SK-N-MC (cell line): ENCODE measurements at places on chromosomes 2 and 18.

DNA sequence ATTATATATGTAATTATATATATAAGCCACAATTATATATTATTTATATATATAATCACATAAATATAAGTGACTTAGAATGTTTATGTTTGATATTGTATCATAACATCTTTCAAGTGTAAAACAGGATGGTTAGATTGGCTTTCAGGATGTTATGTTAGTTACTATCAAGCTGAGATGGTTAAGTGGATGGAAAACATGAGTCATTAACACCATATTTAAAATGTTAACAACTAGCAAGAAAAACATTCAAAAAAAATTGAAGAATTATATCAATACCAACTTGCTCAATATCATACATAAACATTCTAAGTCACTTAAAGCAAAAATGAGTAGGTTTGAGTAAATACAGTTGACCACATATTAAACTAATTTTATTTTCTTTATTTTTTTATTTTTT, 21.8 kb upstream of the RAB27B start:
- DNase-seq, result no peak

DNA sequence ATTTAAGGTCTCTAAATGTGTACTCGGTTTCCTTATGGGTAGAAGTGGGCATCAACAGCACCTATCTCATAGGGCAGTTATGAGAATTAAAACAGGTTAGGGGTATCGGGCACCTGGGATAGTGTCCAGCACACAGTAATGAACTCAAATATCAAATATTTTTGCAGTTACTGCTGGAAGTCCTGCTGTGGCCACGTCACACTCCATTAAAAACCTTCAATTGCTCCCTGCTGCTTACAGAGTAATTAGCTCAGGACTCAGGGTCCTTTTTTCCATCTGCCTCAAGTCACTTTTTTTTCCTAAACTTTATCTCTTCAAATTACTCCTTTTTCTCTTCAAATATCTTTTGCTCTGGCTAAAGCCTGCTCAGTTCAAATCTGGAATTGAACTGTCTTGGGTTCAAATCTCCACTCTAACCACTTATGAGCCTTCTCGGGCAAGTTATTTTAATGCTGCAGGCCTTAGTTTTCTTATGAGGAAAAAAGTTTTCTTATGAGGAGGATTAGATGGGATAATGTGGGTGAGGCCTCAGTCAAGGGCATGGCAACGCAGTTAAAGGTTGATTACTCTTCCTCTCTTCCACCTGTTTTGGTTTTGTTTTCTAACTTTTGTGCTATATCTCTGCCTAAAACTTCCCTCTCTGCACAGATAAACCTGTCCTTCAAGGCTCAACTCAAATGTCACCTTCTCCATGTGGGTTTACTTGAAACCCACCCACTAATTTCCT, 36.6 kb downstream of the SPRED2 start:
- no peak for DNase-seq

GRCh38 chr18:78782951-78783563, 196.6 kb upstream of the SALL3 start:
- DNase-seq, result no peak

DNA sequence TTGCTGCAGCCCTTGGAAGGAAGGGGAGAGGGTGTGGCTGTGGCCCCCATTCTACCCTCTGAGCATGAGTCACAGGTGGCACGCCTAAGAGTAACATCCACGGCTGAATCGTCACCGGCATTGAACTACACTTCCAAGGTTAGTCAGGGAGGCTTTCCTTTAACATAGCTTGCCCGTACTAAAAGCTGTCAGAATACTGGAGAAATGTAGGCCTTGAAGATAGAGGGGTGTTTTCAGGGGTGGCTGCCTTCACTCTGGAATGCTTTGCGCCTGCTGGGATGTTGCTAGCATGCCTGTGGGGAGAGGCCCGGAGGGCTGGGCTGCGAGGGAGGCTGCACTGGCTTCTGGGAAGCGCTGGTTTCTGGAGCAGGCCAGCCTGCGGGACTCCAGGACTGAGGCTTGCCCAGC, 333.7 kb downstream of the AGAP1 start:
- no peak for DNase-seq

DNA sequence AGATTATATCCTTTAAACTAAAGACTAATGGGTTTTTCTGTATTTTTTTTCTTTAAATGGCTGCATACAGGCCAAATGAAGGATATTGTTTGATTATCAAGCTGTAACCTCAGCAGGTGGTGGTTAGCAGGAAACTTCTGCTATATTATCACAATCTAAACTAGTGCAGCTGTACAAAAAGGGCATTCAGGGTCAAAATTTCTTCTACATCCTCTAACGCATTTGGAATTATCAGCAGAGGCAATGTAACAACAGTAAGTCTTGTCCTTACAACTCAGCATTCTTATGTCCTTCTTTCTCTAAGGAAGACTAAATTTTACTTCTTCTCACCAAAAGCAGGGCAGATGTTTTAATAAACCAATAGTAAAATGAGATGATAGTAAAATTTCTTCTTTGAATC, 135.8 kb upstream of the FN1 start:
- DNase-seq, result no peak

GRCh38 chr18:74271635-74272034, 20.1 kb downstream of the CYB5A start:
- no peak for DNase-seq

DNA sequence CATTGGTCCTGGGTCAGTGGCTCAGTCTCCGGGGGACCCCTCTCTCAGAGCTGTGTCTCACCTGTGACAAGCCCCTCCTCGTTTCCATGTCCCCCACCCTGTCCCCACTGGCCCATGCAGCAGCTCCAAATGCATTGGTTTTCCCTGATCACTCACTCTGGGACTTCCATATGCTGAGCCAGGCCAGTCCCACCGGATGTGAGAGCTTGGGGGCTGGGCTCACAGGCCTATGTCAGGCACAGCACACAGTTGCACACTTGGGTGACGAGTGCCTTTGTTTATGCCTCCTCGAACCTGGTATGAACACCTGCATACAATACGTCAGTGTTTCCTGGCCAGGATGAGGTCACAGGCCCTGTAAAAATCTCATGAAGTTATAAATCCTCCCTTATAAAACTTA, 232.5 kb downstream of the TFCP2L1 start:
- no peak for DNase-seq

- no peak for DNase-seq
Measured at GRCh38 chr2:181165199-181165868, 184.9 kb downstream of the UBE2E3 start.

DNA sequence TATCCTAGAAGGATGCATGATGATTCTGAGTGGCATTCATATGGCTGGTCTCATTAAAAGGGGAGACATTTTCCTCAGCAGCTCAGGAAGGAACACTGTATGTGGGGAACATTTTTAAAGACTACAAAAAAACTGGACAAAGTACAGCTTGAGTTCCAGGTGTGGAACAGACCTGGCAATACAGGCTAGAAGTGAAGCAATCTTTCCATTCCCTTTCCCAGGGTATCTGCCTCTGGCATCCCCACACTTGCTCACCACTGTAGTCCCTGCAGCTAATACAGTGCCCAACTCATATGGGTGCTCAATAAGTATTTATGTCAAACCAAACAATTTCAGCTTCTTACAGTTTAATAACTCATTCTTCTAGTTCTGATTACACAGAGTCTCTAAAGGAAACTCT, 8.1 kb downstream of the RNF103 start:
- no peak for DNase-seq

DNA sequence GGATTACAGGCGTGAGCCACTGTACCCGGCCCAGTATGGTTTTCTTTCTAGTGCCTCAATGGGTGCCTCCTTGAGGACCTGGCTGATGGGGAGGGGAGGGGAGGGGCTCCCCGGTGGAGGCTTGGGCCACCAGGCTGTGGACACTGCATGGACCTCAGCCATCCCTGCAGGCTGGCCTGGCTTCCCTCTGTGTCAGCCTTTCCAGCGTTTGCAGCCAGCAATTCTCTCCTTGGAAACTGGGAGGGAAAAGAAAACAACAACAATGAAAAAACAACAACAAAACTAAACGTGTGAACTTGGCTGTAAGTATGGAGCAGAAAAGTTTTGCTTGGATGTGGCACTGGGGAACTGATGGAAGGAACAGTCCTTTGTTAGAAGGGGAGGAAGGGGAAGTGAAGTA, 159.3 kb downstream of the GLI2 start:
- no peak for DNase-seq

DNA sequence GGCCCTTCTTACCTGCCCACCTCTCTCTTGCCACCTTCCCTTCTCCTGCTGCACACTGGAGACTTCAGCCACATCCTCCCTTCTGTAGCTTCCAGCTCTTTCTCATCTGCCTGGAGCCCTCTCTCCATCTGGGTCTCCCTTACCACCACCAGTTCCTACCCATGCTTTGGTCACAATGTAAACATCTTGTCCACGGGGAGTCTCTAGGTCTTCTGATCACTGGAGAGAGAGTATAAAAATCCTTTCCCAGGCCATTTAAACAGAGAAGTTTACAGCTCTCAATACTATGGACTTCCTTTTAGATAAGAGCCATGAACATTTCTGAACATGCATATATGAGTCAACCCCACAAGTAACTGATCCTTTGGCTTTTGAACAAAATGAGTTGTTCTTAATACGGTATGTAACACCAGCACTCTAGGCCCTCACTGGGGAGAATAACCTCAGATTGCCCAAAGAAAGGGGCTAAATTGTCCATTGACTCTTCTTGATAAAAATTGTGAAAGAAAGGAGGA, 5.8 kb downstream of the ARHGAP25 start:
- DNase-seq, result no peak

- peak; percentile 8 for DNase-seq
Measured at GRCh38 chr2:75100011-75100800, 99.1 kb downstream of the TACR1 start.

DNA sequence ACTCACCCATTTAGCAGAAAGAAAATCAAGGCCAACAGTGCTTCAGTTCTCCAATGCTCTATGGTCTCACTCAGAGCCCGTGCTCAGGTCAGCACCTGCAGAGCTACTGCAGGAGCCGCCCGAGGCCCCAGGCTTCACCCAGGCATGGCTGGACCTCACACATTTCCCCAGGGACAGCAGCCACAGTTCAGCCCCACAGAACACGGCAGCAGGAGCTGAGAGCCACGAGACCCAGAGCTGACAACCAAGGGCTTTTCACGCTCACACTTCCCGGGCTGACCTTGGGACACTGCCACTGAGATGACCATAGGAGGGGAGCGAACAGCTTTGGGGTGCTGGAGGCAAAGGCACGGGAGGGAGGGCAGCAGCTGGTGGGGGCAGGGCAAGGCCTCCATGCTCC, 4.2 kb downstream of the TMEM18 start:
- DNase-seq, result no peak

- no peak for DNase-seq
Measured at GRCh38 chr2:113078350-113078839, 10.6 kb downstream of the IL1F10 start.

GRCh38 chr2:53317861-53318260, 449.7 kb upstream of the CHAC2 start:
- DNase-seq, result no peak

DNA sequence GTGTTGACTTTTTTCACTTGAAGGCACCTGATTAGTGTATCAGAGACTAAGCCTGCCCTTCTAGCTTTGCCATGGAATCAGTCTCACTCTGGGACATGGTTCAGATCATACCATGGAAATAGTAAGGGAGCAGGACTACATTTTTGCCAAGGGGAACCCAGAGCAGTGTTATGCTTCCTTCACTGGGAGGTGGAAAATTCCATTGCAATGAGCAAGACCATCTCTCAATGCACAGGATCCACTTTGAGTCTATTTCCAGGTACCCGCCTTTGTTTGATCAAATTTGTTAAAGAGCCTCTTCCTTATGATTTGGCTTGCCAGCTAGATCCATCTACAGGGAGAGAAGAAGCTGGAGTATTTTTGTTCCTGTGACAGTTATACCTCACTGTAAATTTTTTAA, 395.8 kb downstream of the MTX2 start:
- DNase-seq, result no peak

DNA sequence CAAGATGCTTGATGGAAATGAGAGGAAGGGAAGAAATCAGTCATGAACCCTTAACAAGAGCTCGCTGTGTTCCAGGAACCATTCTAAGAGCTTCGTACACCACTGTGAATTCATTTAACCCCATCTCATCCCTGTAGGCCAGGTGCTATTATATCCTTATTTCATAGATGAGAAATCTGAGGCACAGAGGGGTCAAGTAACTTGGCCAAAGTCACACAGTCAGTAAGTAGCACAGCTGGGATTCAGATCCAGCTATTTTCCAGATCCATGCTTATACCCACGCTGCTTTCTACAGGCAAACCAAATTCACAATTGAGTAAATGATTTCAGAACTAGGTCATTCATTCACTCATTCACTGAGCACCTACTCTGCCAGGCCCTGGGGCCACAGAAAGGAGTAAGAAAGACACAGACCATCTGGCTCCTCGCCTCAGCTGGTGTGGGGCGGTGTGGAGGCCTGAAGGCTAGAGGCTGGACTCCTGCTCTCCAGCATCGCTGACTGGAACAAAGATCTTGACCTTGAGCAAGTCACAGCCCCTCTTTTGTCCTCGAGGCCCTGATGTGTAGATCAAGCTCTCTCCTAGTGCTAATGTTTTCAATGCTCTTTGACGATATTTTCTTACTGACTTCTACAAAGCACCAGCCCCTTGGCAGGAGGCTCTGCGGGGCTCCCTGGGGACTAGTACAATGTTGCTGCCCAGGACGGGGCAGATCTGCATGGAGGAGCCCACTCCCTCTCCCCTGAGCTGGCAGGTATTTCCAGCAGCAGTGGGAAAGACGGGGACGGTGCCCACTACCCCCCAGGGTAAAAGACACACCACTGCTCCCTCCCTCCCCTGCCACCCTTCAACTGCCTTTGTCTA, 26.5 kb downstream of the STEAP3 start:
- no peak for DNase-seq

DNA sequence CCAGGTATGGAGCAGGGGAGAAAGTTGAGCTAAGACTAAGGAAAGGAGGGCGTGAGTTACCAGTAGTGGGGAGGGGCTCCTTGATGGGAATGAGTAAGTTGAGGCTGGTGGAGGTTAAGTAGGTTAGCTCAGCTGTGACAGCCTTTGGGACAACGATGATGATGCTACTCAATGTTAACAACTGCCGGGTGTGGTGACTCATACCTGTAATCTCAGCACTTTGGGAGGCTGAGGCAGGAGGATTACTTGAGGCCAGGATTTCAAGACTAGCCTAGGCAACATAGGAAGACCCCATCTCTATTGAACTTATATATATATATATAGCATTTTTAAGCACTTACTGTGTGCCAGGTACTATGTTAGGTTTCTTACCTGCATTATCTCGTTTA, 48.4 kb downstream of the HK2 start:
- no peak for DNase-seq

DNA sequence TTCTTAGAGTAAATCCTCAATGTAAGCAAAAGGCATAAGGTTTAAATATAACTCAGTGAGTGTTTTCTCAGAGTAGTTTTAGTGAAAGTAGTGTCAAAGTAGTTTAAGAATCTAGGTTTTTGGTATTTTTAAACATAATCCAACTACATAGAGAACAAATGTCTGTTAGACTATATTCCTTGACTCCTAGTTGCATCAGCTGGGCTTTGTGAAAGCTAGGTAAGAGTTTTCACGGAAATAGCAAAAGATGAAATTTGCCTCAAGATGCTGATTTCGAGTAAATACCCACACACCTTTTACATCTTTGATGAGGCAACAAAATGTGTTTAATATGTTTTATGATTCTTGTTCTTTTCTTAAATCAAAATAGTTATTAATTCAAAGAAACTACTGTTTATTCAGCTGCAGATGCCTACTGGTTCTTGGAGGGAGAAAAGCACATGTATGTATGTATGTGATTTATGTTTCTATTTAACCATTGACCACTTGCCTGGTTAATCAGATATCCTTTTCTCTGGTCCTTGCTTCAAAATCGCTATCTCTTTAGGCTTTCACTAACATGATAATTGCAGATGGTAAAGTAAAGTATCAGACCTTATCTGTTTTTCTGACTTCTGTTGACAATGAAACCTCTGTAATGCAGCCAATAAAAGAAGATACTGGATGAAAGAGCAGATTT, 117.4 kb upstream of the NOSTRIN start:
- no peak for DNase-seq
